ENCODE measurements at places on chromosomes 1 and 21. TPM values are rescaled to one million over a fixed set of nuclear protein-coding genes. Genes with fewer than 3 reads are reported as not detected.

DNA sequence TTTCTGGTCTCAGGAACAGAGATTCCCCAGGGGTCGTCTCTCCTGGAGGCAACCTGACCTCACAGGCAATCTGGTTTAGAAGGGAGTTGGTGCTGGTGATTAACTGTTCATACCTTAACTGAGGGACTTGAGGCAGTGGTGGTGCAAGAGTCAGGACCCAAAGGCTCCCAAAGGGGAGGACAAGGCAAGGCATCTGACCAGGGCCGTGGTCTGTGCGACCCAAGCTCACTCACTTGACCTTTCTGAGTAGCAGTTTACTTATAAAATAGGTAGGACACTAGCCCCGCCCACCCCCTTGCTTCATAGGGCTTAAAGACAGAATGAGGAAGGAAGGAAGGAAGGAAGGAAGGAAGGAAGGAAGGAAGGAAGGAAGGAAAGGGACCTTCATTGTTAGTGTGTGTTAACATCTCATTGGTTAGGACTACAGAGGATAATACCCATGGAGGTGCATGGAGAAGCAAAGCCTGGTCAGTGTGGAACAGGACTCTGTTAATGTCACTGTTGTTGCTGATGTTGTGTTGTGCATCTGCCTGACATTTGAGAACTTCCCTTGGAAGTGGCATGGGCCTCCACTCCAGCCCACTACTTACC, 4.6 kb upstream of the KCNA2 start:
- H3K4me1 ChIP-seq = peaks cover 5% of the 10 kb centered on the region
- H3K4me3 ChIP-seq = no peak overlapping the region
- peaks cover 86% of the 10 kb centered on the region for H3K27me3 ChIP-seq
- no peak for DNase-seq

DNA sequence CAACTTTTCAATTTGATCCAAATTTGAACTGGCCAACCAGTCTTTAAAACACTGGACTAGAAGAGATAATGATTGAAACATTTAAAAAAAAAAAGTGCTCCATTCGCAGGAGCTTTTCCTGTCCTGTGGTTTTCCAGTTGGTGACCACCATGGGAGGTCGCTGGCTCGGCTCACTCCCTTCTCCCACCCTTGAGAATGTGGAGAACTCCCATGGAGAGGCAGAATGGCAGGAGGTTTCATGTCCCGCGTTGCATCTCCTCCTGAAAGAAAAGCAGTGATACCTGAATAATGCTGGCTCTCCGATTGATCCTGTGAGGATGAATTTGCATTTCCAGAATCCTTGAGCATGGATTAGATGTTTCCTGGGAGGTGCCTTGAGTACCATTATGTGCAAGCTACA, 16.5 kb upstream of the MPZL1 start:
- DNase-seq = no peak
- peaks cover 45% of the 10 kb centered on the region for H3K27me3 ChIP-seq
- H3K4me3 ChIP-seq = no peak overlapping the region
- H3K27ac ChIP-seq = no peak overlapping the region
- H3K4me1 ChIP-seq = peaks cover 2% of the 10 kb centered on the region

Gene BSND
- not detected for total RNA-seq

- H3K4me1 ChIP-seq = peaks cover 26% of the 10 kb centered on the region
- no peak for DNase-seq
- no peak overlapping the region for H3K27ac ChIP-seq
- no peak overlapping the region for H3K4me3 ChIP-seq
- no peaks in the 10 kb centered on the region for H3K36me3 ChIP-seq
- H3K27me3 ChIP-seq = peaks cover 26% of the 10 kb centered on the region
Observed at GRCh38 chr1:66275083-66275482, 258.9 kb upstream of the SGIP1 start.

Gene IL22RA1
- 0.13 TPM for total RNA-seq

GRCh38 chr1:83029916-83030315, 969.0 kb downstream of the TTLL7 start:
- no peaks in the 10 kb centered on the region for H3K27me3 ChIP-seq
- H3K4me1 ChIP-seq = peaks cover 6% of the 10 kb centered on the region
- H3K27ac ChIP-seq = no peak overlapping the region
- DNase-seq = no peak
- H3K36me3 ChIP-seq = peaks cover 5% of the 10 kb centered on the region
- no peak overlapping the region for H3K4me3 ChIP-seq

Data from progenitor cell of endocrine pancreas (in vitro differentiated cells).